ENCODE measurements at places on chromosomes 6 and 20. TPM values are rescaled to one million over a fixed set of nuclear protein-coding genes. Genes with fewer than 3 reads are reported as not detected.

Gene MDFI
- 25.9 TPM for total RNA-seq

Gene FAM209A
- not detected for total RNA-seq

Gene CLPSL2
- total RNA-seq = not detected

Gene PTGIS
- total RNA-seq = 32.9 TPM

Gene NNAT
- 0.45 TPM for total RNA-seq

Gene GSTA2
- total RNA-seq = not detected

Gene C6orf132
- total RNA-seq = 20.3 TPM

Gene MUC21
- 8.5 TPM for total RNA-seq

Gene ELOVL2
- total RNA-seq = 0.09 TPM

Gene C6orf58
- total RNA-seq = not detected

Gene KIF16B
- 17.7 TPM for total RNA-seq

Gene CAP2
- 6.5 TPM for total RNA-seq

Gene SIRPD
- total RNA-seq = 1.6 TPM

Gene RSPO3
- total RNA-seq = 4.9 TPM

Gene SIRPA
- total RNA-seq = 43.9 TPM

Gene CDH4
- total RNA-seq = 0.93 TPM

Gene MCHR2
- total RNA-seq = not detected

Gene PDYN
- not detected for total RNA-seq

Gene HLA-DMA
- total RNA-seq = 128 TPM

Gene ZNF165
- 3.4 TPM for total RNA-seq

Gene BAK1
- total RNA-seq = 26.5 TPM

Gene RCAN2
- total RNA-seq = 28.1 TPM

Gene CLDN20
- not detected for total RNA-seq

Gene R3HDML
- not detected for total RNA-seq

Gene FNDC11
- 0.60 TPM for total RNA-seq

Gene GPX6
- total RNA-seq = not detected

Gene TMEM217
- 2.1 TPM for total RNA-seq
